ENCODE measurements at places on chromosomes 6 and 20.
A peak's percentile ranks its signal among the peaks of the same experiment; 100 is the strongest.

- no peak for DNase-seq
Measured at GRCh38 chr6:134449781-134450180, 131.9 kb upstream of the SGK1 start.

GRCh38 chr6:31559958-31560696 is 12.0 kb upstream of the LTA start:
- no peak for DNase-seq

- DNase-seq: no peak
Measured at GRCh38 chr20:25076201-25076600, 5.7 kb downstream of the VSX1 start.

GRCh38 chr20:36574366-36575135 is 1.2 kb downstream of the TGIF2 start:
- peak; percentile 55 for DNase-seq

GRCh38 chr20:43016257-43016656 is 173.4 kb downstream of the PTPRT start:
- DNase-seq: no peak

DNA sequence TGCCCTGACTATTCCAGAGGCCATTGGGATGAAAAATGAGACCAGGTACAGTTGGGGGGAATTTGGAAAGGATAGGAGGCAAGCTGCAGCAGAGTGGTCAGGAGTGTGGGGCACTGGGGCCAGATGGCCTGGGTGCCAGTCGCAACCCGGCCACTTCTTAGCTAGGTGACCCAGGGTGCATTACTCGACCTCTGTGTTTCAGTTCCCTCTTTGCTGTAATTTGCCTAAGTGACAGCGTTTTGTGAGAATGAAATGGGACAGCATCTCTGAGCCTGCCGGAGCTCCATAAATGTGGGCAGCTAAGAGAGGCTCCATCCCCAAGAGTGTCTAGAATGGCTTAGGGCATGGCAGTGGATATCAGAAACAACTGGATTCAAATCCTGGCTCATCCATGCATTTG is 13.9 kb downstream of the LRFN2 start:
- DNase-seq: no peak

DNA sequence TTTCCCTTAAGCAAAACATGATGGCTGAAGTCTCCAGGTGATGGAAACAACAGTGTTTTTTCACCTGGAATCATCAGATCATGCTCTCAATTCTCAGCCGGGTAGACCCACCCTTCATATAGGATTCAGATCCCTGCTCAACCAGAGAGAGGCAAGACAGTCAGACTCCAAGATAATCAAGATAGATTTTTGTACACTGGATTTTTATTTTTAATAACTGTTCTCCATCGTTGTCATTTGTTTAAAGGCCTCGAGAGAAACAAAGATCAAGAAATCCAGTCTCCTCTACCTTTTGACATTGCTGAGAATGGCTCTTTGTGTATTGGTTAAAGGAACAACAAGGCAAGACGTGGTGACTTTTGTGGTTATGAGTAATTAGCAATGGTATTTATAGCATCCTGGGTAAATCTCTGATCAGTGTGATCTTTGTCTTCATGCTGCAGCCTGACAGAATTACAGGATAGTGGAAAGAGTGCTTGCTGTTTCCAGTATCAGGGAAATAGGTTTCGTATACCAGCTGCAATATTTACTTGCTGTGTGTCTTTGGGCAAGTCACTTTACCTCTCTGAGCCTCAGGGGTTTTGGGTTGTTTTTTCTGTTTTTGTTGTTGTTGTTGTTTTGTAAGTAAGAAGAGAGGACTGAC is 29.9 kb downstream of the ID4 start:
- DNase-seq: no peak

Data from SK-N-DZ (cell line).